ENCODE measurements at places on chromosomes 5 and 9. TPM values are rescaled to one million over a fixed set of nuclear protein-coding genes. Genes with fewer than 3 reads are reported as not detected.

CFAP90 gene
- not detected for total RNA-seq

NR5A1 gene
- total RNA-seq: not detected

FBN2 gene
- total RNA-seq: 182 TPM

SNAPC4 gene
- 5.5 TPM for total RNA-seq

GRXCR2 gene
- not detected for total RNA-seq

CDC25C gene
- 0.34 TPM for total RNA-seq

CSF2 gene
- 0.50 TPM for total RNA-seq
